ENCODE measurements at places on chromosomes 7 and 10. TPM values are rescaled to one million over a fixed set of nuclear protein-coding genes. Genes with fewer than 3 reads are reported as not detected.

SPDYE5 gene
- total RNA-seq: not detected

HOXA5 gene
- total RNA-seq: 20.9 TPM

GLRX3 gene
- total RNA-seq: 37.6 TPM

CH25H gene
- 4.5 TPM for total RNA-seq

MUC12 gene
- total RNA-seq: 2.0 TPM

SOSTDC1 gene
- total RNA-seq: 32.1 TPM

DNA sequence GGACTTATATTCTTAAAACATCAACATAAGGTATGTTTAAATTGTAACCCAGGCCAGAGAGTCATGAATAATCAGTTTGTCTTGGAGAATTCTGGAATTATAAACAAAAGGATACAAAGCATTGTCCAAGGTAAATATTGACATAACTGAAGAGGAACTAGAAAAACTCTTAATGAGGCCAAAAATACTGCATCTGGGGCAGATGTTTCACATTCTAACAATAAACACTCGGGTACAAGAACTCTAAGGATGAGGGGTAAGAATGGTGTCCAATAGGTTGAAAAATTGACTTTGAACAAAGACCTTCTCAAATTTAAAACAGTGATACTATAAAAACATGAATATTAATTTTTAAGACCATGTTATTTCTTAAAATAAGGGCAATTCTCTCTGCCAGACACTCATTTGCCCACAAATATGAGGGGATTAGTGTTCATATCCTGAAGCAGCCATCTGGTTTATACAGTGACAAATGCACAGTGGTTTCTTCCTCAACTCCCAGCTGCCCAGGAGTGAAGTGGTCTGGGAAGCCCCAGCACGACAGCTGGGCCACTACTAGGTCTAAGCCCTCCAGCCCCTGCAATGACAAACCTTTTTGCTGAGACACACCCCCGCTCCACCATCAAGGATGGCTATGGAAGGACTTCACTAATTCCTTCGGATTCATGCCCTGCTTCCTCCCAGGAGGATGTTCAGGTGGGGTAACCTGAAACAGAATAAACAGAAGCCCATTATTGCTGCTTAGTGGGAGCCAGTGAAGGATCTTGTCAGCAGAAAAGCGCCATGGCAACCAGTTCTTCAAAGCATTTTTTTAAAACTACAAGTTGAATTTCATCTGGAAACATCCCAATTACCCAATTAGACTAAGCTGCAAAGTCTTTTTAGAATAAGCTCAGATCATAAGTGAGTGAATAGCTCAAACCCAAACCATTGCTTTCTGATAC, 107.5 kb upstream of the ARID5B start:
- peak; percentile 21 for DNase-seq

GRCh38 chr10:102669206-102670064, 25.2 kb downstream of the TRIM8 start:
- no peak for DNase-seq

DNA sequence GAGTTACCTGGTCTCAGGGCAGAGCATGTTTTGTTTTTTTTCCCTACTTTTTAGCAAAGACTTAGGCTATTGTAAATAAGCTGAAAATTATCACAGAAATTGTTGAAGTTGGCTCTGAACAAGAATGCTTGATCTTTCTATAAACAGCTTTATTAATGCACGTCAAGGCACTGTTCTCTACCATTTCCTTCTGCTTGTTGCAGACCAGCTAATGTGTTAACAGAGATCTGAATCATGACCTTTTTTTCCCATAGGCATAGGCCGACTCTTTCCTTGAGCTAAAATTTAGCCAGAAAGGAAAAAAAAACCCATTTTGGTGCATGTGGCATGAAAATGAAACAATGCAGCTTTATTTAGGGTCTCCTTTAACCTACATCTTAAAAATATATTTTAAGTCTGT, 248.5 kb downstream of the SDK1 start:
- no peak for DNase-seq

- DNase-seq: no peak
Observed at GRCh38 chr7:23964715-23965114, 254.7 kb downstream of the STK31 start.

DNA sequence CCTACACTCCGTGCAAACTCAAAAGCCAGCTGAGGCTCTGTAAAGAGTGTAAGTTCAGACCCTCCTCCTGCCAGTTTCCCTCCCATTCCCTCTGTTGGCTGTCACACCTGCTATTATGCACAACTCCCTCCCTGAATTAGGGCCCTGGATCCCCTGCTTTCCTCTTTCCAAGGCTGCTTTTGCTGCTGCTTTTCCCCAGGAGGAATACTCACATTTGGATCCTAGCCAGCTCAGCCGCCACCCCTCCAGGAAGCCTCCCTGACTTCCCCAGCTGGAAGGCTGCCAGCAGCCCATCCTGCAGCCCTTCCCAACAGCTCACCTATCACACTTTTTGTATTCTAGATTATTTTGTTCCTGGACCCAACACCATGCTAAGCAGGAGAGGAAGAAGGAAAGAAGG, 40.9 kb upstream of the WDR11 start:
- no peak for DNase-seq

- no peak for DNase-seq
Observed at GRCh38 chr7:34759477-34760125, 101.6 kb downstream of the NPSR1 start.

- no peak for DNase-seq
Observed at GRCh38 chr10:22932626-22933370, 4.9 kb downstream of the ARMC3 start.

All from lung (tissue), 17 donors.